ENCODE measurements at places on chromosomes 6 and 20.

GRCh38 chr6:84560436-84561390 is 203.7 kb downstream of the TBX18 start:
- no peak for DNase-seq

DNA sequence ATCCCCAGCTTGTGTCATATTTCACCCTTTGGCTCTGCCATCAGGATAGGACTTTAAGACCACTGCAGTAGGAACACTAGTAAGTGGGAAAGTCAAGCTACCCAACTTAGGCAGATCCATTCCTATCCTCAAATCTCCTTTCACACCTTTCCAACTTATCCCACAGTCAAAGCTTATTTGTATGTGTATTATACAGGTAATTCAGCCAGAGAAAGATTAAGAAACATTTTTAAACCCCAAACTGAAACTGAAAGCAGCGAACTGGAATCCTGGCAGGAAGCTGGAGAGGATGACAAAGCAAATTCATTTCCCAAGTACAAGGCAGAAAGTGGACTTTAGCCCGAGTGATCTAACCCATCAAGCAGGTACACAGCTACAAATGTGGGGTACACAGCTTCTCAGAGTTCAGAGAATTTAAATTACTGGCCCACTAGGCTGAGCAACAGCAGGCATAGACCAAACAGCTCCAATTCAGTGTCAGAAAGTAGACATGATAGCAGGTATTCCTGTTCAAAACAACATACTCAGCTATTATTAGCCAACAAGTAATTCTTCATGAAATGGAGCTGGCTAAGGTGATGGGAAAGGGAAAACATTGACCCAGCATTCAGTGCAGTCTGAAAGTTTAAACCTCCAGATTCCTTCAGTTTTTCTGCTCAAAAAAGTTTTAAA is 39.1 kb downstream of the ILRUN start:
- DNase-seq, result no peak

DNA sequence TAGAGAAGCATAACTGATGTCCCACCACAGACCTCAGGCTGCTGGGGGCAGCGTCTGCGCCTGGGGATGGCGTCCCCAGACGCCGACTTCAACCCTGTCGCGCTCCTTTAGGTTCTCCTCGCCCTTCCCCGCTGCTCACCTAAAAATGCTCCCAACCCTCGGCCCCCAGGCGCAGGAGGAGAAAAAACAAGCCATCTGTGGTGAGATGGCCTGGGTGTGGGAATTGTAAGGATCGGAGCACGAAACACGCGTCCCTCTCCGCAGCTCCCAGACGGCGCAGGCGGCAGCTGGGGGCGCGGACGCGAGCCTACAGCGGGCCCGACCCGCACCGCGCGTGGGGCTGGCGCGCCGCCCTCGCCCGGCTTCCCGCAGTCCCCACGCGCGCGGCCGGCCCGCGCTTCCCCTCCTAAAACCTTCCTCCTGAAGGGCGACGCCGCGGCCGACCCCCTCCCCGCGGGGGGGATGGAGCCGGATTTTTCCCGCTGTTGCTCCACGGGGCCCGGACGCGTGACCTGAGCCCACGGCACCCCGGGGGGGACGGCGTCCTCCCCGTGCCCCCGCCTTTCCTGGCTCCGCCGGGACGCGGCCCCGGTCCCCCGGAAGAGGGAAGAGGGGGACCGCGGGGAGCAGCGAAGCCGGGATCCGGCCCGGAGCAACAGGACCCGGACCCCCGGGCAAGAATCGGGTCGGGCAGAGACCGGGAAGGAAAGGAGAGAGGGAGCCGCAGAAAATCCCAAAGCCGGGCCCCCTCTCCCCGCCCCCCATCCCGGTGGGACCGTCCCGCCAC is 611 bp downstream of the EPB41L2 start:
- DNase-seq, result no peak

GRCh38 chr6:21504790-21505189 is 88.8 kb upstream of the SOX4 start:
- DNase-seq, result no peak

DNA sequence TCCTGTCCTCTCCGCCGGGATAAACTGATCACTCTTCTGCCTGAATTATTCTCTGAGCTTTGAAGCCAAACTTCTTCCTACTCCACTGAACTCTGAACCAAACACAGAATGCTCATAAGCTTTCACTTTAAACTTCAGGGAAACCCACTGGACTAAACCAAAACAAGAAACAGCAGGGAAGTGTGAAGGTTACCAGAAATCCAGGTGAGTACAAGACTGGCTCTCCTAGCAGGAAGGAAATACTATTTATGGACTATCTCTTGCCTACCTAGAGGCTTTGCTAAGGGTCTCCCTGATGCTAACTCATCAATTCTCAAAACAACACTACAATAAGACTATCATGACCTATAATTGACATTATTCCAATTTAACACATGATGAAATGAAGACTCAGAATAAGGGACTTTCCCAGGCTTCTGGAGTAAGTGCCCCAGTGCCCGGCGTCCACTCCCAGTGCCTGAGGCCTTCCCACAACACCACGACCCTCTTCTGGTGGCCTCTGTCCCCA is 145.0 kb downstream of the ZDHHC14 start:
- DNase-seq, result no peak

DNA sequence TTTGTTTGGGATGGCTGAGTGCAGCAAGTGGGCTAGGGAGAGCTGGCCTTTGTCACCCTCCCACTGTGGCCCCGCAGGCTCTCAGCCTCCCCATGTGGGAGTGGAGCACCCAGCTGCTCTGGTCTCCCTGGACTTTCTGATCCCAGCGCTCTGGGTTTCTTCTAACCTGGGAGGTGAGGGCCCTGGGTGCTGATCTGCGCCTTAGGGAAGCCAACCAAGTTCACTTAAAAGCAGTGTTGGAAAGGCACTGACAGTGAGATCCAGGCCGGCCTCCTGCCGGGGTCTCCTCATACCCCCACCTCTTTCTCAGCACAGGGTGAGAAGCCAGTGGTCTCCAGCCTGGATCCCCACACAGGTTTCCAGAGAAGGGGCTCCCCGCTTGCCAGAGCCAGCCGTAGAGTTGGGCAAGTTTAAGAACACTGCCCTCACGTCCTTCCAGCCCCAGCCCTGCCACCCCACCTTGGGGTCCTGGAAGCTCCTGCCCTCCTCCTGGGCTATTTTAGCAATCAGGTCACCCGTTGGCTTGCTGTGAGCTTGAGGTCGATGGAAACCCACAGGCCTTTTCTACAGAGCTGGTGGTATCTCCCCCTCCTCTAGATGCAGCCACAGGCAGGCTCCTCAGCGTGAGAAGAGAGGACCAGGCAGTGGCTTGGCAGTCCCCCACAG is 9.6 kb downstream of the C20orf203 start:
- no peak for DNase-seq

DNA sequence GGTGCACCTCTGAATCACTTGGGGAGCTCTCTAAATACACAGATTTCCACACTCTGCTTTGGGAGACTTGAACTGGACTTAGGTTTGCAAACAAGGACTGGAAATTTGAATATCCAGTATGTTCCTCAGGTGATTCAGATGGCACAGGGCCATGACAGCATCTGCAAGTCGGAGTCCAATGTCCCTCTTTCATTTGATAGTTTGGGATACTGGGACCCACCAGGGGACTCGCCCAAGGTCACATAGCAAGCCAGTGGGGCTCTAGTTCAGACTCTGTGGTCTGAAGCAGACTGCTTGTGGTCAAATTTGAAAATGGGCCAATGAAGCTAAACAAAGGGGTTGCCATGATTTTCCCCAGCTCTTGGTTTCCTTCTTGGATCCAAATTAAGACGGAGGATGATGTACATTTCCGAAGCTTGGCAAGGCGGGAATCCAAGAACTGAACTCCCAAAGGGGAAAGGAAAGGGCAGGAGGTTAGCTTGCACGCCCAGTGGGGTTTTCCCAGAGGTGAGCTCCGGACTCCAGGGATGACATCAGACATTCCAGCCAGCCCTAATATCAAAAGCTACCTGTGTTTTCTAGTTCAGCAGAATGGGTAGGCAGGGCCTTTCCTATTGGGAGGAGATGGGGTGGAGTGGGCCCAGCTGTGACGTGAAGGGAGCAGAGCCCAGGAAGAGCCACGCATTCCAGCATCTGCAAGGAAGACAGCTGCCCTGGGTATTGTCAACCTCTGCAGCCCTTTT is 3.4 kb upstream of the SYS1 start:
- no peak for DNase-seq

DNA sequence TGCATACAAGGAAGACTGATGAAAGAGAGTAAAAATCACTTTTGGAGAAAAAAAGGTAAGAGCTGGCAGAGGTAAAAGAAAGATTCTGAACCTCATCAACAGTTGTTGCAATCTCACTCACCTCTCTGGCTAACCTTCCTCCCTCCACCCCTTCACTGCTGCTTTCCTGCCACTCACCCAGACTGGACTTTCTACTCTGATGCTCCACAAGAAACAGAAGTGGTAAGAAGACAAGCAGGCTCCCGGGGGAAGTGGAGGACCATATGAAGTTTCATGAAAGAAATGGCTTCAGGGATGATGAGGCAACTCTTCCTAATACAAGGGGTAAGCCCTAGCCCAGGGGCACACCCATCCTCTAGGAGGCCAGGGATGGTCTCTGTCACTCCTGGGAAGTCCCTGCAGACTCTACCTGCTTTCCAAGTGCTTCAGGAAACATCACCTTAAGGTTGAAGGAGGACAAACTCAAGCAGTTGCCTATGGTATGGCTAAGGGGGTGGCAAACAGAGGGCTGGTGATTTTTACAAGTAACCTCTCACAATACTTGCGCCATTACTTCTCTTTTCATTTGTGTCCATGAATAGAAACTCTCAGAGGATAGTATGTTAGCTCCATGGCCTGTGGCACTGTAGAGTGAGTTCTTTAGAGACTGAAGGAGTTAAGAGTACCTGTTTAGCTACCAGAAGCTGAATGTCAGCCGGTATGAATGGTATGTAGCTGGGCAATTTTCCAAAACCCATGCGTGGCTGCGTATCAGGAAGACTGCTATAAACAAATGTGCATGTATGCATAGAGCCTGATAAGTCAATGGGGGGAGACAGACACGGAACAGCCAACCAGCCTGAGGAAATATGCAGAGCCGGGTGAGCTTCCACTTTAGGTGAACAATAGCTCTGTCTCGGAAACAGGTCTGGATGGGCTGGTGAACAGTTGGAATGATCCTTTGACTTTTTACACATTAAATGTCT is 112.0 kb downstream of the BACH2 start:
- DNase-seq, result no peak

DNA sequence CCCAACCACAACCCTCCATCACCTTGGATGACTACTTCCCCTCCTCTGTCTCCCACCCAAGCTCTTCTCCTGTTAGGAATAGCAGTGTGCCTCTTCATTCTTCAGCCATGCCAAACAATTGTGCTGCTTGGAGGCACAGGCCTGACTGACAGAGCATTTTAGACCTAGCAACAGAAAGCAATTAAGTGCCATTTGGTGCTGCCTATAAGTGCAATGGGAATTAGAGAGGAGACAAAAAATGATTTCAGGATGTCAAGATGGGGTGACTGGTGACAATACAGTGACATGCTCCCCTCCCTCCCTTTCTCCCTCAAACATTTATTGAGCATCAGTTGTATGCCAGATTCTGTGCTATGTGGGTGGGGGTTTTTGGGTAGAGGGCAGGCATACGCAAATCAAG is 322.6 kb upstream of the MOCS1 start:
- peak; percentile 28 for DNase-seq

- DNase-seq, result no peak
These were observed 98.0 kb downstream of the KIF16B start for GRCh38 chr20:16475225-16475624.

DNA sequence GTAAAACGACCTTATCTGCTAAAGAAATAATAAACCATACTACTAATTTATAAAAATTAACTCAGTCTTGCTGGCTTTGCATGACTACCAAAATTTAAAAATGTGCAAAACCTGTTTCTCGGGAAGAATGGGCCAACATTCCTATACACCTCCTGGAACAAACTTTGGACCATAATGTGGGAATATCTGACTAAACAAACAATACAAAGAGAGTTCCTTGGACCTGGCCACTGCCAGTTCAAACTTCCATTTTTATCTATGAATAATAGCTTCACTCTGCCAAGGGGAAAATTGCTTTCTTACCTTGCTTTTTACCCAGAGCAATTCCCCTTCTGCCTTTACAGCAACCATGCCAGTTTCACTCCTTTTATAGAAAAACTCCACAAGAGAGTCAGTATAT is 38.7 kb upstream of the POU5F1 start:
- DNase-seq, result no peak

- DNase-seq, result no peak
These were observed 327.4 kb upstream of the MAN1A1 start for GRCh38 chr6:119676961-119677360.

- DNase-seq, result no peak
These were observed 172.9 kb downstream of the CARMIL1 start for GRCh38 chr6:25452031-25452430.

DNA sequence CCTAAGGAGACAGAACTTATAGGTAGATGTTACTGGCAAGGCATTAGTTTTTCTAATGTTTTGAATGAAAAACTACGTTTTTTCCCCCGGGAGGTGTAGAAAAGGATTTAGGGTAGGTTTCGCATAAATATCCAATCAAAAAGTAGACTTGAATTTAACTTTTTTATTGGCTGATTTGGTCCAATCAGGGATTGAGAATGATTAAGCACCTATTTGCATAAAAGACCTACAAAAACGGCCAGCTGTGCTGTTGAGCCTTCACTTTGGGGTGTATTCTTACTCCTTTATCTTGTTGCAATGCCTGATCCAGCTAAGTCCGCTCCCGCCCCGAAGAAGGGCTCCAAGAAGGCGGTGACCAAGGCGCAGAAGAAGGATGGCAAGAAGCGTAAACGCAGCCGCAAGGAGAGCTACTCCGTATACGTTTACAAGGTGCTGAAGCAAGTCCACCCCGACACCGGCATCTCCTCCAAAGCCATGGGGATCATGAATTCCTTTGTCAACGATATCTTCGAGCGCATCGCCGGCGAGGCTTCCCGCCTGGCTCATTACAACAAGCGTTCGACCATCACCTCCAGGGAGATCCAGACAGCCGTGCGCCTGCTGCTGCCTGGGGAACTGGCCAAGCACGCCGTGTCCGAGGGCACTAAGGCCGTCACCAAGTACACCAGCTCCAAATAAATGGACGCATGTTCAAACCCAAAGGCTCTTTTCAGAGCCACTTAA is 113.5 kb upstream of the BTN3A2 start:
- DNase-seq, result peak; percentile 92

DNA sequence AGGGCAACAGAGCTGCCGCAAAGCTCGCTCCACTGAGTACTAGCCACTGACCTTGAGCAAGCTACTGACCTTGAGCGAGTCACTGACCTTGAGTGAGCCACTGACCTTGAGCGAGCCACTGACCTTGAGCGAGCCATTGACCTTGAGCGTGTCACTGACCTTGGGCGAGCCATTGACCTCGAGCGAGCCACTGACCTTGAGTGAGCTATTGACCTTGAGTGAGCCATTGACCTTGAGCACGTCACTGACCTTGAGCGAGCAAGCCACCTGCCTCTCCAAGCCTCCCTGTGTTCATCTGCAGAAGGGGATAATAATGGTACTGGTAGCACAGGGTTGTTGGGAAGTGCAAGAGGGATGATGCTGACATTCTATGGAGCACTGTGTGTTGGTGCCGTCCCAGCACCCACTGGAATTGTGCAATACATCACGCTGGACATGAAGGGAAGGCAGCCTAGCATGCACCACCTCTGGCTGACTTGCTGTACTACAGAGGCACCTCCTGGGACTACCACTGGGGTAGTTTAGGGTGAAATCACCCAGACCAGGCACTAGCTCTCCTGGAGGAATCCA is 60.2 kb downstream of the CTCFL start:
- DNase-seq, result no peak

All from NCI-H1436 treated with DMSO at 0.1 percent for 48 hours (cell line).